ENCODE measurements at places on chromosomes 6 and 20.

- DNase-seq = no peak
Observed at GRCh38 chr6:42841844-42842584, 37.4 kb upstream of the RPL7L1 start.

DNA sequence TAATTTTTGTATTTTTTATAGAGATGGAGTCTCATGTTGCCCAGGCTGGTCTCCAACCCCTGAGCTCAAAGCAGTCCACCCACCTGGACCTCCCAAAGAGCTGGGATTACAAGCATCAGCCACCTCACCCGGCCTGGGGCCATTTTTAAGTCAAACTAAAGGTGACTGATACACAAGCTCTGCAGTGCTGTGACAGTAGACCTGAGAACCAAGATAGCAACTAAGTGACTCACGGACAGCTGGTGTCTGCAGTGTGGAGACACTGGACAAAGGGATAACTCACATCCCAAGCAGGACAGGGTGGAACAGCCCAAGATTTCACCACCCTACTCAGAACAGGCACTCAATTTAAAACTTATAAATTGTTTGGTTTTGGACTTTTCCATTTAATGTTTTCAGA, 402.5 kb downstream of the CD83 start:
- DNase-seq = no peak

GRCh38 chr6:22017272-22017671, 279.6 kb downstream of the PRL start:
- no peak for DNase-seq

- no peak for DNase-seq
Observed at GRCh38 chr6:158219228-158219627, 51.1 kb downstream of the GTF2H5 start.

GRCh38 chr6:10528158-10528981, 7.2 kb downstream of the GCNT2 start:
- DNase-seq = peak; percentile 16

- no peak for DNase-seq
Observed at GRCh38 chr6:43669050-43669921, 18.3 kb downstream of the MRPS18A start.

DNA sequence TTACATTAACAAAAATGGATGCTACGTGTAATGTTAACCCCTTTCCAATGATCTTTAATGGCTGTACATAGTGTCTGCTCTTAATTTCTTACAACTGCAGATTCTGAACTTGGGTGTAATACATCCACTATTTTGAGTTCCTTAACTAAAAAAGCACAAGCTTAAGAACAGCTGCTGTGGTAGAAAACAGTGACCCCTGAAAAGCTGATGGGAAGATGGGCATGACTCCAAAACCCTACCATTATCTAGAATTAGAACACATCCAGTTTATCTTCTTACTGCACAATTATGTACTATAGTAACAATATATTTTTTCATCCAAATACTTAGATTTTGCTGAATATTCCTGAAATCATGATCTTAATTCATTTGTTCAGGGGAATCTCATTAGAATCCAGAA, 49.3 kb downstream of the LYRM4 start:
- DNase-seq = no peak

DNA sequence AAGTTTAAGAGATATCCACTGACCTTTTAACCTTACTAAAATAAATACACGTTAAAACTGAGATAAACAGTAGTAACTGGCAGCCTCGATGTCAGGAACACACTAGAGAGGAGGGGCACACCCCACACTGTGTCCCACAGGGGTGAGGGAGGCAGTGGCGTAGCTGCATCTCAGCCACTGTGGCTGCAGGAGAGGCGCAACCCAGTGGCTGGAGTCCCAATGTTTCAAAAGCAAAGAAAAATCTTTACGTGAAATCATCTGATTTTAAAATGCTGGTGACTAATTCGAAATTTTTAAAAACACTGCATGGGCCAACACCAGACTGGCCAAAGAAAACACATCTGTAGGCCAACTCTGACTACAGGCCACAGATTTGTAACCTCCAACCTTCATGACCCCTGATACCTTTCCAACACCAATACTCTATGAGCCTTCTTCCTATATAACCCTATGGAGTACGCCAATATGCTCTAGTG, 54.7 kb downstream of the TRAM2 start:
- DNase-seq = no peak

DNA sequence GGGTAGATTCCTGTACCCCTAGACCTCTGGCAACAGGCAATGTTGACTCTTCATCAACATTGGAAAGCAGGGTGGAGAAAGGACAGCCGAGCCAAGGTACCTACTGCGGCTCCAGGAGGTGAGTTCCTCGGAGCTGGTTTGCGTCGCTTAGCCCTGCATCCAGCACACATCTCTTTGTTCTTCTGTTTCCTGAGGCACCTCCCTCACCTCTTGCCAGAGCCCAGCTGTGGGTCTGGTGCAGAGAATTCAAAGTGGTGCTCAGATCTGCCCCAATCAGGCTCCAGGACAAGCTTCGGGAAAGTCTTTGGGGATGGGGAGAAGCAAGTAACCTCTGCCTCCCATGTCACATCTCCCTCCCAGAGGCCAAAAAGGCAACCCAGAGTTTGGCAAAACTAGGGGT, 2.2 kb downstream of the KCNG1 start:
- no peak for DNase-seq

- no peak for DNase-seq
Observed at GRCh38 chr20:53037621-53038020, 65.5 kb downstream of the TSHZ2 start.

GRCh38 chr6:139644821-139645220, 270.4 kb upstream of the CITED2 start:
- DNase-seq = no peak

DNA sequence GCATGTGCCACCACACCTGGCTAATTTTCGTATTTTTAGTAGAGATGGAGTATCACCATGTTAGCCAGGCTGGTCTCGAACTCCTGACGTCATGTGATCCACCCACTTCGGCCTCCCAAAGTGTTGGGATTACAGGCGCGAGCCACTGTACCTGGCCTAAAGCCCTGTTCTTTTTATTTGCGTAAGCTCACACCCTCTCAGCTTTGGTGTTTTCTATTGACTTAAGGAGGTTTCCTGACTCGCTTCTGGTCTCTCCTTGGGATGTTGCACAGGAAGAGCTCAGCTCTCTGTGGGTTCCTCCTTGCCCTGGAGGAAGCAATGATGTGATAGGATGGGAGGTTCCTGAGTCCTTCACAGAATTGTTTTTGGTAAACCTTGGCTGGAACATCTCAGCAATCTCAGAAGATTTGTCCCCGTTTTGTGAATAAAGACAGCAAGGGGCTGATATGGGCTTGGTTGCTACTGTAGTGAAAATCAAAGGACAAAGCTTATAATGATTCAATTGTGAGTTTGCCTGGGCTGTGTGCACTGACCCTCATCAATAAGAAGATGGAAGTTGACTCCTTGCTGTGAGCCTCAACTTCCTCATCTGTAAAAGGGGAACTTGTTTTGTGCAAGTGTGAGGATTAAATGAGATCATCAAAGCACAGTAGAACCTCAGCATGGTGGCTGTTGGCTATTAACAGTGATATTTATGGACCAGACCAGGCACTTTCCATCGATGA, 27.0 kb downstream of the TOX2 start:
- DNase-seq = no peak

DNA sequence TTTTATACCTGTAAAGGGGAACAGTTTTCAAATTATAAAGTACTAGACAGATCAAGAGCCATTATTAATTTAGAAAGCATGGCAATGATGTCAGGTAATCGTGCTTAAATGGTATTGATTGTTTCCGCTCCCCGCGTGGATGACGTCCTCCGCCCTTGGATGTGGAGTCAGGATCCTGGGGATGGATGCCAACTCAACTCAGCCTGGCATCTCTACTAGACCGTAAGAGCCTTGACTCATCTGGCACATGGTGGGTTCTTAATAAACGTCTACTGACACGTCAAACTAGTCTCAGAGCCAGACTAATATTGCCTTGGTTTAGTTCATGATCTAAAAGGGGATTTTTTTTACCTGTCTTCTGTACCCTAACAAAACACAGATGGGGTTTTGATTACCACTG, 80.2 kb downstream of the LRFN2 start:
- DNase-seq = no peak

DNA sequence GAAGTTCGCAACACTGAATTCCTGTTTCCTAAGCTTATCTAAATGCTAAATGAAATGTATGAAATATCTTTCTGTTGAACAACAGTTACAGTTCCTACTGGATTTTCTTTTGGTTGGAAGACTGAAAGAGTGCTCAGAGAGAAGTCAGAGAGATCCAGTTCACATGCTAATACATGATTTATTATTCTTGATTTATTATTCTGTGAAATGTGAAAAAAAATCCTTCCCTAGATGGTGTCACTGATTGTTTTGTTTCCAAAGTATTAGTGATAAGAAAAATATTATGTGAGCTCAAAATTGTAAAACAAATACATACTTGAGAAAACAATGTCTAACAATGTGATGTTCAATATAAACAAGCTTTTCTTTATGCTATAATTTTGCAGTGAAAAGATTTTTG, 42.1 kb downstream of the ADGRG6 start:
- no peak for DNase-seq

- DNase-seq = no peak
Observed at GRCh38 chr6:164401871-164402270, 907.5 kb downstream of the C6orf118 start.

GRCh38 chr6:38703949-38704590, 1.1 kb upstream of the GLO1 start:
- no peak for DNase-seq

- no peak for DNase-seq
Observed at GRCh38 chr6:42784717-42785498, 3.1 kb downstream of the BICRAL start.

Data from SHP77 treated with DMSO at 0.1 percent for 48 hours (cell line).